ENCODE measurements at places on chromosomes 1 and 21.

DNA sequence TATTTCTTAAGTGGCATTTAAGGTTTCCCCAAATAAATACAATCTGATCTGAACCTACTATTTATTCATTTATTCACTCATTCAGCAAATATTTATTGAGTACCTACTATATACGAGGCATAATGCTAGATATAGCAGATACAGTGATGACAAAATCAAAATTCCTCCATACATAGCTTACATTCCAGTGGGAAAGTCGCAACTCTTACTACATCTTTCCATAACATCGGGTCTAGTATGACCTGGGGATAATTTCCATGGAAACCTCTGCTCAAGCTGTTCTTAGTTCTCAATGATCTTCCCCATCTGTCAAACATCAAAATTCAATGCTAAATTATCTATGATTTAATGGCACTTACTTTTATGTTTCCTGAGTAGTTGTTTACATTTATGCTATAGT lies 70.8 kb upstream of the PRKACB start:
- H3K4me1 ChIP-seq = no peaks in the 10 kb centered on the region
- no peaks in the 10 kb centered on the region for H3K27me3 ChIP-seq
- no peak overlapping the region for H3K4me3 ChIP-seq
- no peak overlapping the region for H3K27ac ChIP-seq
- H3K36me3 ChIP-seq = peaks cover 19% of the 10 kb centered on the region

- H3K4me3 ChIP-seq = no peak overlapping the region
- H3K27ac ChIP-seq = no peak overlapping the region
- DNase-seq = no peak
Measured at GRCh38 chr1:56213068-56213467, 366.3 kb downstream of the PLPP3 start.

DNA sequence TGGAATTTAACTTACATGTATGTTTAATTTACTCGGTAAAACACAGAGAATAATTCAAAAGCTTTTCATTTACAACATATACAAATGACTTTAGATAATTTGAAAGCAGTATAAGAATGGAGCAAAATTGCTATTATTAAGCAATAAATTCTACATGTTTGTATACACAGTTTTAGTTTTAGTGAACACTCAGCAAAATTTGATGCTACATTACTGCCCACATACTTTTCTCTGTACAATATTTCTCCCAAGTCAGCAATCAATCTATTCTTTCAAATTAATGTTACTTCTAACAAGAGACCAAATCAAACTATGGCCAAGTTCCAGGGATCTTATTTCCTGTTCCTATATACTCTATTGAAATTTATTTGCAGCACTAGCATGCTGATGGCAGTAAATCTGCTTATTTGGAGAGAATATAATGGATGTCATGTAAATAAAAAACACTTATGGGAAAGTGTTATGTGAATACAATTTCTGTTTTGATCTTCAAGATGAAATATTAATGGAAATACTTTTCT lies 82.6 kb upstream of the BRINP3 start:
- H3K4me3 ChIP-seq = no peak overlapping the region
- DNase-seq = no peak
- H3K4me1 ChIP-seq = no peaks in the 10 kb centered on the region
- no peak overlapping the region for H3K27ac ChIP-seq
- no peaks in the 10 kb centered on the region for H3K36me3 ChIP-seq

DNA sequence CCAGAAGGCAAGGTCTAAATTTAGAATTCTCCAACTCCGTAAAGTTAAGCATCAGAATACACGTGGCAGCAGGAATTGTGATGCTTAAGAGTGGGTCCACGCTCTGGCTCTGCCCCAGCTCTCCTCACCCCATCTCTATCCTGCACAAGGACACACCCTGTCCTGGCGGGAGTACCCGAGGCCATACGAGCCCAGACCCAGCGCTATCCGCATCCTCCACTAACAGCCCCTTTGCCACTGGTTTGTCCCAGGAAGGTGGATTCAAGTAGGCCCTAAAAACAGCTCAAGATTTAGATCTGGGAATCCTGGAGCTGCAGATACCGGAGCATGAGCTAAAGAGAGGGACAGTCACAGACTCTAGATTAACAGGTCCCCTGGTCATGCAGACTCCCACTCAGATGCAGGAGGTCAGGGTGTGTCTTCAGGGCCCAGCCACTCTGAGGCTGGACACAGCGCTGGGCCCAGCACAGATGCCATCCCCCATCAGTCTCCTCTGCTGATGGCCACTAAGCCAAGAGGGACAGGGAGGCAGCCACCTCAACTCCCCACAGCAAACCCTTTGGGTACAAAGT lies 393.3 kb downstream of the NPHP4 start:
- no peaks in the 10 kb centered on the region for H3K4me1 ChIP-seq
- no peak overlapping the region for H3K4me3 ChIP-seq
- H3K27ac ChIP-seq = no peak overlapping the region
- H3K27me3 ChIP-seq = no peaks in the 10 kb centered on the region
- H3K36me3 ChIP-seq = no peaks in the 10 kb centered on the region
- peak; percentile 25 for DNase-seq

GRCh38 chr1:86396498-86396890 lies 371 bp upstream of the ODF2L start:
- no peak for DNase-seq
- peak overlapping the region; percentile 64 for H3K27ac ChIP-seq
- H3K27me3 ChIP-seq = no peaks in the 10 kb centered on the region
- H3K4me3 ChIP-seq = peak overlapping the region; percentile 93
- H3K4me1 ChIP-seq = no peaks in the 10 kb centered on the region

DNA sequence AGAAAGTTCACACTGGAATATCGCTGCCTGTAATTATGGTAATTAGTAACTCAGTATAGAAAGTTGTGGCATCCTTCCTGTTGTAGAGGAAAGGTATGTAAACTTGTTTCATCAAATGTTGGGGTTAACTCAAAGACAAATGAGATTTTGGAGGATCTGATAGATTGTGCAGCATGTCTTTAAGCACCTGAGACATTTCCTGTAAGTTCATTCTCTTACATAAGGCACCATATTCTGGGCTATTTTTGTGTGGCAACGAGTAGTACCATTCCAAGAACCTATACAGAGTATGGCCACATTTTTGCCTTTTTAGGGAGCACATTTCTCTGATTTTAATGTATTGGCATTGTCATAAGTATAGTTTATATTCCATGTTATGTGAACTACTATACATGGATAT lies 88.8 kb downstream of the CDC14A start:
- no peak overlapping the region for H3K27ac ChIP-seq
- no peaks in the 10 kb centered on the region for H3K27me3 ChIP-seq
- peaks cover 7% of the 10 kb centered on the region for H3K4me1 ChIP-seq
- 0 out of 2 replicates have a peak, but pooled peaks cover 2% of the 10 kb centered on the region for H3K36me3 ChIP-seq

- no peaks in the 10 kb centered on the region for H3K27me3 ChIP-seq
- H3K4me3 ChIP-seq = no peak overlapping the region
- no peak for DNase-seq
Measured at GRCh38 chr1:156980551-156980950, 60.1 kb downstream of the LRRC71 start.

DNA sequence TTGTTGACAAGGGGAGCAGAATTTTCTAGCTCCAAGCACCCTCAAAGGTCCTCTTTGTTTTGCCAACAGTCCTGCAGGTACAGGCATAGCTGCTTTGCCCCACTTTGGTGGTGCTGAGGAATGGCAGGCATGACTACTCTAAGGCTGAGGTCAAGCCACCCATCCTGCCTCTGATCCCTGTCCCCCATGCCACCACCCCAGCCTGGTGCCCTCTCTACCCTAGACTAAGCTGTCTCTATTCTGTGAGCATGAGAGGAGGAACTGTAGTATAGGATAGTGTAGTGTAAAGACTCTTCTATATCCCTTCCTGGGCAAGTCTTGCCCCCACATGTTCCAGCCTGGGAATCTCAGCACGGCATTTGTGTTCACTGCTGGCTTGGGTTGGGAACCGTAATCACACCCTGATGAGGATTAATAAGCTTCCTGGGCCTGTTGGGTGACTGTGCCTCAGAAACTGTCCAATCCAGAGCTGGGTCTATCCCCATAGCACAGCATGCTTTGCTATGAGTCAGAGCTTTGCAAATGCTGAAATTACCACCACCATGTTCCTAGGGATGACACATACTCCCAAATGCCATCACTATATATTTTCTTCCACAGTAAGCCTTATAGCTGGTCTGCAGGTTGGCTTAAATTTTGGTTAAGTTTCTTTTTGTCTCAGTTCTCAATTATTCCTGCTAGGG lies 105.7 kb upstream of the PPP2R5A start:
- H3K4me1 ChIP-seq = no peaks in the 10 kb centered on the region
- DNase-seq = no peak
- no peaks in the 10 kb centered on the region for H3K36me3 ChIP-seq
- no peaks in the 10 kb centered on the region for H3K27me3 ChIP-seq
- H3K4me3 ChIP-seq = no peak overlapping the region
- no peak overlapping the region for H3K27ac ChIP-seq

DNA sequence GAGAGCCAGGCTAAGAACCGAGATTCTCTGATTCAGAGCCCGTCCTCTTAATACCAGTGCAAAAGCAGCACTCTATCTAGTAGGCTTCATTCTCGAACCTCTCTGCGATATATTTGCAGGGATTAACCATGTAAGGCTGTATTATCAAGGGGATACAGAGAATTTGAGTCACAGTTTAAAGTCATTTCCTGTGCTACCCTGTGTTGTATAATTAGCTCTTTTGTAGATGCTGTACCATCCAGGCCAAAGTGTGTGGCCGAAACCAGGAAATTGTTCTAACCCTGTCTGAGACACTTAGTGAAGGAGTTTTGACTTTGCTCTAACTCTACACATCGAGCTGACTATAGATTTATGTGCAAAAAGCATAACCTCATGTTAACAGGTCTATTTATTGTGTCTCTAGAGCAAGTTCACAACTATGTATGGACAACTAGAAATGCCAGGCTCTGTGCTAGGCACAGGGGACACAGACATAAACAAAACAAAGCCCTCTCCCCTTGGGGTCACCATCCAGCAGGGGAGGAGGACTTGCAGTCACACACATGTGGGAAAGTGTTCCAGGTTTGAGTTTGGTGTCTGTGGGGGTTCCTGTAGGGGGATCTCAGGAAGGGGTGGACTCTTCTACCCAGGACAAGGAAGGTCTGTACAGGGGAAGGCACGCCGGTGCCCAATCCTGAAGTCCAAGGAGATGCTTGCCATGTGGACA lies 182.2 kb downstream of the DHRS3 start:
- H3K4me1 ChIP-seq = no peaks in the 10 kb centered on the region
- DNase-seq = no peak
- peaks cover 3% of the 10 kb centered on the region for H3K36me3 ChIP-seq
- no peaks in the 10 kb centered on the region for H3K27me3 ChIP-seq

DNA sequence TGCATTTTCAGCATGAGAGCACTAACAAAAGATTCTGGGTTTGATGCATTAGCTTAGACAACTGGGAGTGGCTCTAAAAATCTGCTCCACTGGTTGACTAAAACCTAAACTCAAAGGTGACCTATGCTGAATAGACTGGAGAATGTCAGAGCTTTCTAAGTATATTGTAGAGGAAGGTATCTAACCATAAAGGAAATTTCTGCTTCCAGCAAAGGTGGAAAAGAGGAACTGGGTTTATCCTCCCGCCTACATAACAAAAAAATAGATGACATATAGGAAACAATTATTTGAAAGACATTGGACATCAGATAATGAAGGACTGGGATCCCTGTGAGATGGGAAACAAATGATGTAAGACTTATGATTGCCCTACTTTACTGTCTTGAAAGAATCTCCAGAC lies 35.8 kb upstream of the CR2 start:
- no peak overlapping the region for H3K4me3 ChIP-seq
- no peak for DNase-seq
- H3K27ac ChIP-seq = no peak overlapping the region
- no peaks in the 10 kb centered on the region for H3K36me3 ChIP-seq
- H3K27me3 ChIP-seq = no peaks in the 10 kb centered on the region
- no peaks in the 10 kb centered on the region for H3K4me1 ChIP-seq

DNA sequence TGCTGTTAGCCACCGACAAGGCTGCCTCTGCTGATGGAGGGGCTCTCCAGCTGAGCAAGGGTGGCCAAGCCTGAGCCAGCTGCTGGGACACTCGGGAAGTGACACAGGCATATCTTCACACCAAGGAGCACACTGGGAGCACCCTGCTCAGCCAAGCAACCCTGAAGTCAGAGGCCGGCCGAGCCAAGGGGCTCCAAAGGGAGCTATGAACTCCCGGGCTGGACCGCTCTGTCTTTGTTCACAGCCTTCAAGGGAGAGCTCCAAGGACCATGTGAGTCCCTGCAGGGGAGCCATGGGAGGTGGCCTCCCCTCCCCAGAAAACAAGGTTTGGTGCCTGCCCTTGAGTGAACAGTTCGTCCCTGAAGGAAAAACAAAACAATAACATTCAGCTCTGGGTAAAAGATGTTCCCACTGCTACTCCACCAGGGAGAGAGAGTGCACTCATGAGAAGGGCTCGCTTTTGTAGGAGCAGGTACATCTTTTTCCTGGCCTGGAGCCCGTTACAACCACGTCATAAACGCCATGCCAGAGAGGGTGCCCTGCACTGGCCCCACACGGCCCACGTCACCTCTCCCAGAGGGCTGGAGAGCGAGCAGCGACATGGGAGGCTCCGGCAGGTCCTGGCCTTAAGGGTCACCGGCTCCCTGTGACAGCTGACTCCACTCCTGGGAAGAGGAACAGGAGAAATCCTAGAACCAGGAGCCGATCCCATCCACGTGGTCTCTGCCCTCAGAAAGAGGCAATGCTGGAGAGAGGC lies 56.3 kb upstream of the SLC25A33 start:
- no peak for DNase-seq
- H3K36me3 ChIP-seq = no peaks in the 10 kb centered on the region
- no peaks in the 10 kb centered on the region for H3K27me3 ChIP-seq
- no peaks in the 10 kb centered on the region for H3K4me1 ChIP-seq
- no peak overlapping the region for H3K27ac ChIP-seq

GRCh38 chr1:115065021-115065420 lies 24.3 kb downstream of the TSPAN2 start:
- H3K4me1 ChIP-seq = no peaks in the 10 kb centered on the region
- no peak for DNase-seq
- H3K4me3 ChIP-seq = no peak overlapping the region
- no peak overlapping the region for H3K27ac ChIP-seq
- no peaks in the 10 kb centered on the region for H3K27me3 ChIP-seq

GRCh38 chr1:50651476-50652263 lies 228.4 kb upstream of the DMRTA2 start:
- H3K36me3 ChIP-seq = no peaks in the 10 kb centered on the region
- no peaks in the 10 kb centered on the region for H3K27me3 ChIP-seq
- H3K27ac ChIP-seq = no peak overlapping the region
- no peak for DNase-seq

- H3K4me1 ChIP-seq = no peaks in the 10 kb centered on the region
- no peak overlapping the region for H3K4me3 ChIP-seq
- H3K27ac ChIP-seq = no peak overlapping the region
- no peak for DNase-seq
Measured at GRCh38 chr1:101453844-101454243, 217.0 kb downstream of the S1PR1 start.

- no peak overlapping the region for H3K4me3 ChIP-seq
- DNase-seq = no peak
- no peaks in the 10 kb centered on the region for H3K4me1 ChIP-seq
- peaks cover 10% of the 10 kb centered on the region for H3K36me3 ChIP-seq
- no peak overlapping the region for H3K27ac ChIP-seq
Measured at GRCh38 chr1:184836934-184837895, 82.6 kb upstream of the EDEM3 start.

GRCh38 chr1:194889310-194889709 lies 1702.9 kb upstream of the B3GALT2 start:
- no peaks in the 10 kb centered on the region for H3K4me1 ChIP-seq
- H3K4me3 ChIP-seq = no peak overlapping the region
- H3K27me3 ChIP-seq = no peaks in the 10 kb centered on the region
- peaks cover 6% of the 10 kb centered on the region for H3K36me3 ChIP-seq
- H3K27ac ChIP-seq = no peak overlapping the region
- DNase-seq = no peak
